Stimulated activated CD4-positive, alpha-beta T cell treated with anti-CD3 and anti-CD28 coated beads, Interleukin-15, amount 100 ng/mL, for 24 hours (primary cell): ENCODE measurements at places on chromosomes 2 and 18.

DNA sequence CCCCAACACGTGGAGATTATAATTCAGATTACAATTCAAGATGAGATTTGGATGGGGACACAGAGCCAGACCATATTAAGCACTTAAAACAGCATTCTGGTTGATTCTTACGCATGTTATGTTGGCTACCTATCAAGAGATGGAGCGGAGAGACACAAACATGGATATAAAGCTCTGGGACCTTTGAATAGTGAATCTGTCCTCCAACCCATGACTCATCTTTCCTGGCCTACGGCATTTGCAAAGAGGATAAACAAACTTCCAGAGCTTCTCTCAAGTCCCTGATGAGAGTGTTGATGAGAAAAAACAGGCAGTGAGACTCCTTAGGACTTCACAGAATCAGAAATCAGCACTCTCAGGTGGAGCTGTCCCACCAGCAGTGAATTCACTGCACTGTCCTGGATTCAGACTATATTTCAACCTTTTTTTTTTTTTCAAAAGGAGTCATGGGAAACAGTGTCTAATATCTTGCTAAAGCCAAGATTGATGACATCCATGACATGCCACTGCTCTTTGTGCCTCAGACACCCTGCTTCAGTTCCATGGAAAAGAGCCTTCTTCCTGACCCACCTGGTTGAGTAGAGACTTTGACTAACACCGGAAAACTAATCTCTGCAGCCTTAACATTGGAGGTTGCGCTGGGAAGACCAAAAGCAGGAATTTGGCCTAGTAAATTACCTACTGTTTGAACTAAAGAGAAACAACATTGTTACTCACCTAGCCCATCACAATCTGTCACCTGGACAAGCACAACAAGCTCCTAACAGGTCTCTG is 62.1 kb upstream of the NPAS2 start:
- DNase-seq = no peak

GRCh38 chr2:169778446-169778845 is 20.2 kb upstream of the SSB start:
- no peak for DNase-seq

GRCh38 chr2:3001615-3002560 is 375.7 kb downstream of the EIPR1 start:
- no peak for DNase-seq

- peak; percentile 52 for DNase-seq
Observed at GRCh38 chr2:17646081-17646554, 105.6 kb downstream of the VSNL1 start.

- DNase-seq = no peak
Observed at GRCh38 chr18:39276764-39277163, 1711.2 kb upstream of the CELF4 start.
